ENCODE measurements at places on chromosomes 12 and 14. TPM values are rescaled to one million over a fixed set of nuclear protein-coding genes. Genes with fewer than 3 reads are reported as not detected.

TSPAN8 gene
- 6.0 TPM for total RNA-seq

RCOR1 gene
- 13.7 TPM for total RNA-seq

ATXN7L3B gene
- 13.4 TPM for total RNA-seq

GLT1D1 gene
- total RNA-seq, result not detected

PHETA1 gene
- total RNA-seq, result 6.0 TPM

IFNG-AS1 gene
- not detected for total RNA-seq

TAS2R7 gene
- not detected for total RNA-seq

BEGAIN gene
- under 0.01 TPM for total RNA-seq

KCNH3 gene
- 0.54 TPM for total RNA-seq

DIO2 gene
- 4.0 TPM for total RNA-seq

All from cardiac atrium fibroblast (primary cell).